ENCODE measurements at places on chromosomes 1 and 21.

GRCh38 chr1:197649188-197649587 is 126.1 kb downstream of the DENND1B start:
- DNase-seq = no peak

GRCh38 chr1:10830961-10831668 is 34.7 kb upstream of the CASZ1 start:
- no peak for DNase-seq

DNA sequence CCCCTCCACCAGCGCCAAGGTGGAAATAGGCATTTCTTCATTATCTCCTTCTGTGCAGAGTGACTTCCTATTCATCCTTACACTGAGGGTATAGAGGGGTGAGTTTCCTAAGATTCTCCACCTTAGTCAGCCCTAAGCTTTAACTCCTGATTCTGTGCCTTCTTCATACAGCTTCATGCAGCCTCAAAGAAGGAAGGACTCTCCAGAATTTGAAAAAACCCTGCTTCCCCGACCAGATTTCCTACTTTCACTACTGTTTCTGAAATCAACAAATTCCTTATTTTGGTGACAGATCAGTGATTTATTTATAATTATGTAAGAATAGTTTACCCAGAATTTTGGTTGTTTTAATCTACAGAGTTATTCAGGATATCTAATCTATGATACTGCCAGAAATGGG is 28.6 kb downstream of the GFI1 start:
- no peak for DNase-seq

- DNase-seq = no peak
These were observed 898.8 kb downstream of the TTLL7 start for GRCh38 chr1:83100133-83100532.

GRCh38 chr1:181485287-181486097 is 2.2 kb downstream of the CACNA1E start:
- DNase-seq = no peak

DNA sequence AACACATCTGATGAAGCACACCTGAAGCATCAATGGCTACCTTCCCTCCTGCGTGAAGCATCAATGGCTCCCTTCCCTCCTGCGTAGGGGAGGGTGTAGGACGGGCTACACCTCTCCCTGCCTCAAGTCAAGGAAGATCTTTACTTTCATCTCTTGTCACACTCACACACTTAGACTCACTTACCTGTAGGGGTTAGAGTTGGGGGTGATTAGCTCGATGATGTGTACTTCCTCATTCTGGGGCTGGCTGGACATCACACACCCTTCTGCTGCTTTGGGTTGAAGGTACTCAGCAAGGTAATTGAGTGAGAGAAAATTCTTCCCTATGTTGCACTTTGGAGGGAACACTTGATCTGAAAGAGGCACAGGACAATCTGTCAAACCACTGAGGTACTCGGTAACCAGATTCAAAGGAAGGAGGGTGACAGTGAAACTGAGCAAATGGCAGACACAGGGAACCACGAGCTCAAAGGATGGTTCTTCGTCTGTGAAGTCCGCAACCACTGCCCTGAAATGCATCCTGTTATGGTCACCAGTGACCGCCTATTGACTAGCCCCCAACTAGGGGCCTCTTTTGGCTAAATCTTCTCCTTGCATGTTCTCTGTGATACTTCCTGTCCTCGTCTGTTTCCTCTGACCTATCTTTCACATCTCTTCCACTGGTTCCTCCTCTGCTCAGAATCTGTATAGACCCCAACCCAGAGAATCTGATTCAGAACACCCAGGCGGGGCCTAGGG is 156.2 kb downstream of the TGFBR3 start:
- DNase-seq = no peak

DNA sequence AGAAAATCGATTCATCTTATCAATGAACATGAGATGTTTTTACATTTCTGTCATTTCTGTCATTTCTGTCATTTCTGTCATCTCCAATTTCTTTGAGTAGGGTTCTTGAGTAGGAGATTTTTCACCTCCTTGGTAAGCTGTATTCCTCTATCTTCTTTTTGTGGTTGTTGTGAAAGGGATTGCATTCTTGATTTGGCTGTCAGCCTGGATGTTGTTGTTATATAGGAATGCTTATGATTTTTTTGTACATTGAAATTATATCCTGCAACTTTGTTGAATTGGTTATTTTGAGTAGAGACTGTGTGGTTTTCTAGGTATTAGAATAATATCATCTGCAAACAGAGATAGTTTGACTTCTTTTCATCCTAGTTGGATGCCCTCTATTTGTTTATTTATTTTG is 1233.7 kb downstream of the PLA2G4A start:
- DNase-seq = no peak

DNA sequence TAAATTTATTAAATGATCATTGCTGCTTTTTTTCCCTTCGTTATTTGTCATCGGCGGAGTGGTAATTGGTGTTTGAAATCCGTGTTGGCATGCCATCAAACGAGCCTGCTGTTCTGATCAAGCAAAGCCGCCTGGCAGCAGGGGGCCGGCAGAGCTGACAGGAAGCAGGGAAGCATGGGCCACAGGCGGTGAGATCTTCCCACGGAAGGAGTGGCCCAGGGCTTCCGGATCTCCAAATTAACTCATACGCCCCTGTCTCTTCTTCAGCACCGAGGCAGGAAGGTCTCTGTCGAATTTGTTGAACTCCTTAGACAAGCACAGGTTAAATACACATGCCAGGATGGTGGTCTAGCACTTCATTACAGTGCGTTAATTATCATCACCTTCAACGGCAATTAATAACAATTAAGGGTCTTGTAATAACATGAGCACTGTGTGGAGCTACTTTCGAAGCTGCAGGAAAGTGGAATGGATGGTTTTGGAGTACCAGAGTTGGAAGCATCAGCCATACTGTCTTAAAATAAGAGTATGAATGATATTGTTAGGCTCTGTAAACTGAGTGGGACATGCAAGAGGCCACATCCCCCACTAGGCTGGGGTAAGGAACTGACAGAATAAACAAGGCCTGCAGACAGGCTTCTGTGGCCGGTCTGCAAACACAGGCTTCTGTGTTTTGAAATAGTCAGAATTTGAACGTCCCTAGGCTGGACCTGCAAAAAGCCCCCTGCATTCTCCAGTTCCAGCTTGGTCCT is 199.4 kb upstream of the DAB1 start:
- DNase-seq = no peak

DNA sequence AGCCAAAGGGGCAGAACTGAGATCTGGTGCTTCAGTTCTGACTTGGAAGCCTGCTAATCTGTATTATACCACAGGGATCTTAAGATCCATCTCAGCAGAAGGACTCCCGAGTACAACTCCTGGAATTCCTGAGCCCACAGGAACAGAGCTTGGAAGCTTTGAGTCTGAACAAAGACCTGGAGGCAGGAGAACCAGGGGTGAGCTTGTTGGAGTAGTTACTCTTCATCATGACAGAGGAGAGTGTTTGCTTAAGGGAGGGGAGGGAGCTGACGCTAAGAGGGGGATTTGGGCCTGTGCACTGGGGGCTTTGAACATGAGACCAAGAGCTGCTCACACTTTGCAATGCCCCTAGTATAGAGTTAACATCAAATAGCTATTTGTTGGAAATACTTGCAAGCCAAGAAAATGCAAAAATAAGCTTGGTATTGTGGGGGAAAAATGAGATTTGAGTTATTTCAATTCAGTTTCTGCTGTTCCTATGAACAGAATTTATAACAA is 41.1 kb upstream of the TRABD2B start:
- no peak for DNase-seq

GRCh38 chr1:37315371-37315846 is 159.0 kb upstream of the ZC3H12A start:
- DNase-seq = no peak

- DNase-seq = peak; percentile 35
These were observed at the start of gene UCK2 for GRCh38 chr1:165827268-165828102. UCK2 (plus strand) TSS chr1:165827614; CDS start chr1:165827834, 220 bp downstream.

DNA sequence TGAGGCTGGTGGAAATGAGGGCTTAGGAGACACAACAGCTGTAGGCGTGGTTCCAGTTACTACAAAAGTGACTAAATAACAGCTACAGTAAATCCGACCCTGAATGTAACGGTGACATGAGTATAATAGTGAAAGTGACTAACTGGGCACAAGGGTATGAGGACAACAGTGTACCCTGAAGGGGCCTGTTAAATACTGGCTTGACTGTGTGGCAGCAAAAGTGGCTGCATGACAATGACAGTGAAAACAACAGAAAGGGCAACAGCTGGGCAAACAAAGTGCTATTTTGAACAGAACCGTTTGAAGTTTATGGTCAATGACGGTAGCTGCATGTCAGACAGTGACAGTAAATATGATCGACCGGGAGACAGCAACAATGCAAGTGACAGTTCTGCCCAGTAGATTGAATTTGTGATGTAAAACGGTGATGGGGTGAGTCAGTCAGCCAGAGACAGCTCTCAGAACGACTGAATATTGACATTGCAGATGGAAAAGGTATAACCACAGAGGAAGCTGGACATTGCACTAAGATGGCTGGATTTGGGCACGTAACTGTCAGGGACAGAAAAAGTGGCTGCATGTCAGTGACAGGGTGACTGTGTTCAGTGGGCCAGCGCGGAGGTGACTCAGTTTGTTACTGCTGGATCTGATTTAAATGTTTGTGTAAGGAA is 1.2 kb upstream of the ZBTB40 start:
- no peak for DNase-seq

DNA sequence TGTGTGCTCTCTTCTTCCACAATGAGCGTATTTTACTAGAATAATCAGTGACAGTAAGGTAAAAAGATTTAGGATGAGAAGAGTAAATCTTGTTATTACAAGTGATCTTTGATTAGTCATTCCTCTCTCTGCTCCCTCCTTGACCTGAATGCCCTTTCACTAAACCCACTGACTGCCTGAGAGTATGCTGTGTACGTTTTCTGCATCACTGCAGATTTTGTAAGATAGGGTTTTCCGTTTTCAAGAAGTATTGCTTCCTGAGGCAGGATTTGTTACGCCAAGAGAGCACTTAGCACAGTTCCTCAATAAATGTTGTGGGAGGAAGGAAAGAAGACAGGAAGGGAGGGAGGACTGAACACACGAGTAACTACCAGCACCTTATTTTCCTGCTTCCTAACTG is 7.7 kb upstream of the LAMB3 start:
- DNase-seq = no peak

- no peak for DNase-seq
These were observed 563.9 kb upstream of the BEND5 start for GRCh38 chr1:49340576-49340975.

DNA sequence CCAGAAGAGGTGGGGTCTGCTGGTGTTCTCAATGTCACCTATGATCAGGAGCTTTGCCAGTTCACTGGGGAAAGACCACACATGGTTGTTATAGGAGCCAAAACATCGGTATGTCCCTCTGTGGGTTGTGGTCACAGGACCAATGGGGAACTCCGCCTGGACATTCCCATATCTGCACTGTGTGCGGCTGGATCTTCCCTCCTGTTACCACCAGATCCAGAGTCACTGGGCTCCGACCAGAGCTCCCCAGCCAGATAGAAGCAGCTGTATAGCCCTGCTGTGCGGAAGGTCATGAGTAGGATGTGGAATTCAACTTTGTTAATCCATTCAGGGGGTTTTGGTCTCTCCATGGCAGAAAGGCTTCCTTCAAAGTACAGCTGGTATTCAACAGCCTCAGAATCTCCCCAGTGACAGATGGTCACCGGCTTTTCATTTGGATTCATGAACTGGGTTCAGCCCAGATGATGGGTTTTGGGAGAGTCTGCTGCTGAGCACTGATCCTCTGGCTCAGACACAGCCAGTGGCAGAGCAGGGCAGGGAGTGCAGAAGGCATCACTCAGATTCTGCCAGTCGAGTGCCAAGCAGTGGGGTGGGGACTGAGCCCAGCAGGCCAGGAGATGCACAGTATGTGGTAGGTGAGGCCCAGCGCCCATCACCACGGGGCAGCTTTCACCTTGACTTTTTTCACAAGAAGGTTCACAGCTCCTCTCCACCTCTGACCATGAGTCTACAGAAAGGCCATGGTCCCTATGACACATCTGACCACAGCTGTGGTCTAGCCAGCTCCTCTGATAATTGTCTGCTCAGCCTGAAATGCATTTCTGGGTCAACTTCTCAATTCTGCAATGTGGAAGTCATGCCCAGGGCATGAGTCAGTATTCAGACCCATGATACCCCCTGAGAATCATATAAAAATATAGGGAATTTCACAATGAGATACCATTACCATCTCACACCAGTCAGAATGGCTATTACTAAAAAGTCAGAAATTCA is 2.9 kb upstream of the SHCBP1L start:
- DNase-seq = no peak

- no peak for DNase-seq
These were observed 231.1 kb upstream of the SGIP1 start for GRCh38 chr1:66302815-66303214.

DNA sequence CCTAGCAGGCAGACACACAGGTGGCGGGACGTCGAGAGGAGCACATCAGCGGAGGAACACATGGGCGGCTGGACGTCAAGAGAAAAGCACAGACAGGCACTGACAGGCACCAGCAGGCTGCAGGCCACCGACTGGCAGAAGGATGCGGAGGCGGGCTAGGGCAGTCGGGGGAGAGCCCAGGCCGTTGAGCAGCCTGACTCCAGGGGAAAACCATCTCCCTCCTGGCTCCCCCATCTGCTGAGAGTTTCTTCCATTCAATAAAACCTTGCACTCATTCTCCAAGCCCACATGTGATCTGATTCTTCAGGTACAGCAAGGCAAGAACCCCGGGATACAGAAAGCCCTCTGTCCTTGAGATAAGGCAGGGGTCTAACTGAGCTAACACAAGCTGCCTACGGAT is 25.5 kb downstream of the B3GALT5 start:
- no peak for DNase-seq

DNA sequence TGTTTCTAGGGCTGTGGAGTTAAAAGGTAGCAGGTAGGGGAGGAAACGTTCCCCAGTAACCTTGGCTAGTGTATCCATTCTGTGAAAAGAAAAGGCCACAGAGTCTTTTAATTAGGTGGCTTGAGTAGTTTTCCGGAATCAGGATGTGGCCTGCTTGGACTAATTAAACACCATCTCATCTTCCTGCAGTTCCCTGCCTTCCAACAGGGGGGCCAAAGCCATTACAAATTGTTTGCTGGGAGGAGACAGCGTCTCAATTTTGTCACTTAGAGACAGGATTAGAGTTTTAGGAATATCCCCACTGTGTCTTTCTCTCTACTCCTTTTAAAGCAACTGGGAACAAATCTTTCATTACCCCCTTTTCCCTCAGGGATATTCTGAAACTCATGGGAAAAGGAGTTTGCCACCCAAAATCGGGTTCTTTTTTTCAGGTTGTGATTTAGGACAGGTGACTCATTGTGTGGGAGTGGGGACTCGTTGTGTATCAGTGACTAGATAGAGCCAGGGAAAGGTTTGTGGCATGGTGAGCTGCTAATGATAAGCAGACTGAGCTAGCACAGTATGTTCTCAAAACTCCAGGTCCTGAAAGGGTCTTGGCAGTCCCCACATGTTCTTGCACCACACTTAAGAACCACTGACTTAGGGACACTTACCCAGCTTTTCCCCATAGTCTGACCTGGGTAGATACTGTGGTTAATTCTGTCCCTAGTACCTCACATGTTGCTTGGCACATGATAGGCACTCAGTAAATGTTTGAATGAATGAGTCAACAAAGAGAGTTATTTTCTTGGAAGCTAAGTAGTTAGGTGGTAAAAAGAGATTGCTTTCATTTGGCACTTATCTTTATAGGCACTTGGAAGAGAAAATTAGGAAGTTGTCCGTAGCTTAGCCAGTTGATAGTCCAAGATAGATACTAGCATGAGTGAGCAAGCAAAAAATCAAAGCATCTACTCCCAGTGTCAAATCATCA is 22.5 kb downstream of the INTS3 start:
- DNase-seq = no peak

- no peak for DNase-seq
These were observed 57.9 kb downstream of the OVGP1 start for GRCh38 chr1:111369645-111370044.

Measured in activated naive CD8-positive, alpha-beta T cell treated with anti-CD3 and anti-CD28 coated beads, Interleukin-2, amount 50 U/mL, for 16 hours (primary cell).